Frontal cortex (tissue), 4 donors: ENCODE measurements at places on chromosomes 11 and 22.

- DNase-seq, result no peak
These were observed 81.9 kb downstream of the TP53I11 start for GRCh38 chr11:44868455-44869421.

DNA sequence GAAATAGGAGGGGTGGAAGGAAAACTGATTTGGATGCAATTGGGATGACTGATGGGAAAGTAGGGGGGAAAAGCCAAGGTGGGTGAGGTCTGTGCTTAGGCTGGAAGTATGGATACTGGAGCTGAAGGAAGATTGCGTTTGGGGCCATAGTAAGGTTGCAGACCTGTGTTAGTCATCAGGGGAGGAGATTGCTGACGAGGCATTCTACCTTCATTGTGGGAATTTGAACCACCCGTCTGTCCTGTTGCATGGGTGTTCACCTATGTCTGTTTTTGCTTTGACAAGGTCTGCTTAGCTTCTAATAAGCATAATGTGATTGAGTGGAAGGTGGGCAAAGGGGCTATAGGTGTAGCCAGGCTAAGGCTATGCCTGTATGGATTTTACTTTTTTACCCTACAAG lies 323.8 kb downstream of the BLID start:
- no peak for DNase-seq

DNA sequence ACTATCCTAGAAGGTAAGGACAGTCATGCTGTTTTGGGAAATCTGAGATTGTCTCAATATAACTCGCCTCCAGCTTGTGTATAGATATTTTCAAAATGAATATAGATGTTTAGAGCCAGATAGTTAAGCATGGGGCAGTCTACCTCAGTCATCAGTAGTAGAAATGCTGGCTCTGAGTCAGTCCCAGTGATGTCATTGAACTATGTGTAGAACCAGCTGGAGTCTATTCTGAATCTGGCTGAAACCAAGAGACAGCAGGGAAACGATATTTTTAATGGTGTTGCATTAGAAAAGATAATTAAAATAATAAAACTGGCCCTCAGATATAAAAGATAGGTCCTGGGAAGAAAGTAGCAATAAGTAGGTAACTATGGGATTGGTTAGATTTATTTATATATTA lies 25.9 kb downstream of the PIWIL4 start:
- DNase-seq, result no peak

DNA sequence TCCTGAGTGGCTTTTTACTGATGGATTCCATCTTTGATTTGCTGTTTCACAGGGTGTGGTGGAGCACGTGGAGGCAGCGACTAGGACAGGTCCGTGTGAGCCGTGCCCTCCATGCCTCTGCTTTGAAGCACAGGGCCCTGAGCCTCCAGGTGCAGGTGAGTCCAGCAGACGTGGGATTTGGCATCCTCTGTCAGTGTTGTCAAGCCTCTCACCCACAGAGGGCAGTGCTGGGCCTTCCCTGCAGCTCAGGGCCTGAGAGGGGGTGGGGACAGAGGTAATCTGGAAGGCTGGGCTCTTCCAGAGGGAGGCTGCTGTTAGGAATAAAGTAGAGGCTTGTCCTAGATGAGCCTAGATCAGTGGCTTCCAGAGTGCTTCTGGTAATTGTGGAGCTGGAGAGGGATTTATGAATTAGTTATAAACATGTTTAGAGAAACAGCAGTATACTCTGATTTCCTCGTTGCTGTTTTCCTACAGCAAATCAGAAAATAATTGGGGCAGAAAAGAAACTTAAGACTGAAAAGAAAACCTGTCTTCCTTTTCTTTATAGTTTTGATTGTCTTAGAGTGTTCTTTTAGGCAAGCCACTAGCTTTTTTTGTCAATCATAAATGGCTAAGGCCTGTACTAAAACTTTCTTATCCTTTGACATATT lies 65.0 kb downstream of the SFI1 start:
- DNase-seq, result peak; percentile 65

DNA sequence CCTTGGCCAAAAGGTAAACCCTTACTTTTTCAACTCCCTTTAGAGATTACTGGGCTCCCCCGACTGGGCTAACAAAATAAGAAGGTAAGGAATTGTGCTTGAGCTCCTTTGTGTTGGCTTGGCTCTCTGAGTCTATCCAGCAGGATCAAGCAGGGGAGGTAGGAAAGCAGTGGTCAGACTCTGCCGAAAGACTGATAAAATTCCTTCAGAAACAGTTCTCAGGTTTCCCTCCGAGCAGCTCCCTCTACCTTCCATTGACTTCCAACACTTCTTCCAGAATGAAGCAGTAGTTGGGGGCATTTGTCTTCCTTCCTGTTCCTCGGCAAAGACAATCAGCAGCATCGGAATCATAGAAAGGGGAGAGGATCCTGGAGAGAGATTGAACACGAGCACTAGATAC lies 16.1 kb upstream of the CARD18 start:
- DNase-seq, result no peak

GRCh38 chr11:32792948-32793475 lies 1.4 kb downstream of the CCDC73 start:
- no peak for DNase-seq

- no peak for DNase-seq
These were observed 277.3 kb upstream of the FAT3 start for GRCh38 chr11:91947215-91947820.

DNA sequence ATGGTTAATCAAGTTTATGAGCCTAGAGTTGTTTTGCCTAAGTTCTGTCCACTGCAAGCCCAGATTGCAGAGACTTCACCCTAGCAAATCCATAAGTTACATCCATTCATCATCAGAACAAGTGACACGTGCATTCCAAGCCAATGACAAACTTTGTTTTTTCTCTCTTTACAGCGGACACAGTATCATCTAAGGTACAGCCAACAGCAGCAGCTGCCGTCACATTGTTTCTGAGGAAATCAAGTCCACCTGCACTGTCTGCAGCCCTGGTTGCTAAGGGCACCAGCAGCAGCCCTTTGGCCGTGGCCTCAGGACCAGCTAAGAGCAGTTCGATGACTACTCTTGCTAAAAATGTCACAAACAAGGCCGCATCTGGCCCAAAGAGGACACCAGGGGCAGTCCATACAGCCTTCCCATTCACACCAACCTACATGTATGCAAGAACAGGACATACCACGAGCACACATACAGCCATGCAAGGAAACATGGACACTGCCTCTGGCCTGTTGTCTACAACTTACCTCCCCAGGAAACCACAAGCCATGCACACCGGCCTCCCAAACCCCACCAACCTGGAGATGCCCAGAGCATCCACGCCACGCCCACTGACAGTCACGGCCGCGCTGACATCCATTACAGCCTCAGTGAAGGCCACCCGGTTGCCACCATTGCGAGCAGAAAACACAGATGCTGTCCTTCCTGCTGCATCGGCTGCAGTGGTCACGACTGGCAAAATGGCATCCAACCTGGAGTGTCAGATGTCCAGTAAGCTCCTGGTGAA lies 155.8 kb downstream of the C11orf91 start:
- DNase-seq, result no peak

GRCh38 chr11:8745431-8746253 lies 63.0 kb downstream of the RPL27A start:
- no peak for DNase-seq

DNA sequence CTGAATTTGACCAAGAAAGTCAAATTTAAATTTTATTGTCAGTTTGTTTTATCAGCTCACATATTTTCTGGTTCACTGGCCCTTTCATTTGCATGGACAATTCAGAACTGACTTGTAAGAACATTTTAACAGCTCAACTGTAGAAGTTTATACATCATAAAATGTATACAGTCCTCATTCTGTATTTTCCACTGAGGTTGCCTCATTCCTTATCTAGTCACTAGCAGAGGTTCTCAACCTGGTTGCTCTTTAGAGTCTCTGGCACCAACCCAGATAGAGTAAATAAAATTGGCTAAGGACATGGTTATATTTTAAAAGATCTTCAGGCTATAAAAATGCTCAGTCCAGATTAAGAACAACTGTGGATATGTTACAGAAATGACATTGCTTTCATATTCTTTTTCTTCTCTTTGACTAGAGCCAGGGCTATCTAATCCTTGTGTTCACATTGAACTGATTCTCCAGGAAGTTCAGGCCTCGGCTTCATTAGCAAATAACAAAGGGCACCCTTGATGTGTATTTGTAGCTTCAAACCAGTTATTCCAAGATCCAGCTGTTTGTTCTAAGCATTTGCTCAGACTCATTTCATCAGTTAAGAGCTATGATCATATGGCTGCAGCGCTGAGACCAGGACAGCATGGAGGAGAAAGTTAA lies 782.5 kb downstream of the ETS1 start:
- no peak for DNase-seq

- peak; percentile 83 for DNase-seq
These were observed 3.7 kb upstream of the KCNC1 start for GRCh38 chr11:17730608-17731462.

GRCh38 chr11:125173556-125173955 lies 9.0 kb downstream of the PKNOX2 start:
- no peak for DNase-seq

GRCh38 chr11:10622957-10623791 lies 54.7 kb upstream of the LYVE1 start:
- DNase-seq, result no peak

- DNase-seq, result peak; percentile 54
These were observed 9.4 kb upstream of the NAP1L4 start for GRCh38 chr11:3001496-3001895.

- DNase-seq, result no peak
These were observed 9.5 kb upstream of the GNAZ start for GRCh38 chr22:23060612-23061400.
